ENCODE measurements at places on chromosomes 12 and 14.

GRCh38 chr12:49070971-49071370 lies 1.2 kb upstream of the RHEBL1 start:
- no peak for DNase-seq

- DNase-seq: peak; percentile 53
Observed at GRCh38 chr12:114403690-114404066, 2.3 kb downstream of the TBX5 start.

DNA sequence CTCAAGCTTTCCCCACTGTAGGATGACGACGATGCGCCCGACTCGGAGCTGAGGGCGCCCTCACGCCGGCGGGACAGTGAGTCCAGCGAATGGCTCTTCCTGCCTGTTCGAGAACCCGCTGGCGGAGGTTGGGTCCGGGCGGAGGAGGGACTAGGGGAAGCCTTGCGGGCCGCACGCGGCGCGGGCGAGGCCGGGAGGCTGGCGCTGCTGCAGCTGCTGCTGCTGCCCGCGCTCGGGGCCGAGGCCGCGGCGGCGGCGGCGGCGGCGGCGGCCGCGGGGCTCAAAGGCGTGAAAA lies 1.9 kb downstream of the CCDC177 start:
- DNase-seq: no peak

- DNase-seq: no peak
Observed at GRCh38 chr12:98543701-98544100, 28.3 kb downstream of the TMPO start.

DNA sequence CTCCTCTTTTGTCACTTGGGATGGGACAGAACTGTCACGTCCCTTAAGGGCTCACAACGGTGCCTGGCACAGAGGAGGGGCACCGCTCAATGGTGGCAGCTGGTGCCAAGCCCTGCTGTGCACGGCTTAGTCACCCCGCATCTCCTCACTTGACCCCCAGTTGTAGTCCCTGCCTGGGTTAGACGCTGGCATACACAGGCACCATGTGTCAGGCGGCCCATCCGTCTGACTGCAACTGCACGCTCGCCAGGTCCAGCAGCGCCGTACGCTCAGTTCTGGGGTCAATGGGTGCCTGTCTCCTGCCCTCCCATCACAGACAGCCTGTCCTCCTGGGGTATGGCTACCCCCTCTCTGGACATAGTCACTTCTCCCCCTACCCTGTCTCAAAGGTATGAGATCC lies 1.6 kb upstream of the PACS2 start:
- DNase-seq: no peak

DNA sequence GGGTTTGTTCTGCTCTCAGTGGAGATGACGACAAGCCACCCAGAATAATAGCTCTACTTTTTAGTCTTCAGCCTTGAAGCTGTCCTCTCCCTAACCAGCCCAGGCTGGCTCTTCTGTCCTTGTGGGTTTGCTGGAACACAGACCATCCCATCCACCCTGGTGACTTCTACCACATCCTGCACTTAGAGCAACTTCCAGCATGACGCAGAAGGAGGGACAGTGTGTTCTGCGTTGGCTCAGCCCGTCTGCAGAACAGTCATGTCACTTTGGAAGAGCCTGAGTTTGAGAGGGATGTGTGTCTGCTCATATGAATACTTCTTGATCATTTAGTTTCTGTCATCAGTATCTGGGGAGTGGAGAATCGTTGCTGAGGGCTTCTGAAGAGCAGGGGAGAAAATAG lies 198.0 kb downstream of the CACNA1C start:
- DNase-seq: no peak

DNA sequence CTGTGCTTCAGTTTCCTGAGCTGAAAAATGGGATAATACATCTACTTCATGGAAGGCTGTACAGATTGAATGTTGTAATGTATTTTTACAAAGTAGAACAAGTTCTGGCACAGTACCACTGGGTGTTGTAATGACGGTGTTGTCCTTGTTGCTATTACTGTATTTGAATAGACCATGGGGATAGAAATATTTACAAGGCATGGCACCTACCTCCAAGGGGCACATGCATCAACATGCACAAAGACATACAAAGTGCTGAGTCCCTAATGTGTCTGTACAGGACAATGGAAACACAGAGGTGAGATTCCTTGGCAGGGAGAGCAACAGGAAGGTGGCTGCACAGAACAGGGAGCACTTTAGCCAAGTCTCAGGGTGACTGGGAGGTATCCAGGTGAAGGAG lies 930.6 kb upstream of the TMEM132C start:
- DNase-seq: no peak

DNA sequence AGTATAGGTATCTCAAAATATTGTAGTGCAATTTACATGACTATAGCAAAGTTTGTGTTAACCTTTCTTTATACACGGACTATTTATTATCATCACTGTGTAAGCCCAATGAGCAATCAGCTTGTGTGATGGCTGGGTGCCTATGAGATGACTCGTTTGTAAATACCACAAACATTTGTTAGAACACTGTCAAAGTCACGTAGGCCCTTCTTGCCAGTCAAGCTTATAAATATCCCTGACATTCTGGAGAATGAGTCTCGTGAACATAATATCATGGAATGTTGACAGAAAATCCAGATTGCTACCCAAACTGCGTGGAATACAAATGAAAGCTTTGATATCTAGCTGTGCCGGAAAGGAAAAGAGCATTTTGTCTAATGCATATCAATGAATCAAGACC lies 648.3 kb upstream of the MDGA2 start:
- no peak for DNase-seq

DNA sequence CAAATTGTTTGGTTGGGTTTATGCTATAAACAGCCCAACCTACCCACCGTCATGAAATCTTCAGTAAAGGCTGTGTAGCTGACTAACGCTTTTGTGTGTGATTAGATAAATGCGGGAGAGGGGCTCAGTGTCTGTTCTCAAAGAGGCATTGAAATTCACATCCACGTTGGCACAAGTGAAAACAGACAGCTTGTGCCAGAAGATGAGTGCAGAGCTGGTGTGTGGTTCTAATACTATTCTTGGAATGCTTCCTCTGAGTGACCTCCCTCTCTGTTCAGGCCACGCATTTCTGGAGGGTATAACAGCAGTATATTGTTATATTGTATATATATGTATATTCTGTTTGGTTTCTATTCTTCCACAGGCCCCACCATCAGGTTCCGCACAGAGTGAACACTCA lies 263.8 kb downstream of the APAF1 start:
- DNase-seq: no peak

DNA sequence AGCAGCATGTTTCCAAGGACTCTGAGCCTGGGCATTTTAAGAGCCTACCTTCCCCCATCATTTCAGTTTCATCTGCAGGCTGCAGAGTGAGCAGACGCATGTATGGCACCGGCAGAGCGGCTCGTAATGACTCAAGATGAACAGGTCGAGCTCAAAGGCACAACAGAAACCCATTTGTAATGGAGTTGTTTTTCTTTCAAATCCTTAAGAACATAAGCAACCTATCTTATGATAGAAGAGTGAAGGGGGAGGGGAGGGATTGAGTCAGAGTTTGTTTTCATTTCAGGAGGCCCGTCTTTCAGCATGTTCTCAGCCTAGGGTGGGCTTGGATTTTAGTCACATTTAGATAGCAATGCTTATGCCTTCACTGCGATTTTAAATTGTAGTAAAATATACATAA lies 54.9 kb upstream of the CISTR start:
- no peak for DNase-seq

- DNase-seq: no peak
Observed at GRCh38 chr12:6199531-6200255, 507 bp upstream of the CD9 start.

GRCh38 chr12:96980991-96981414 lies 73.9 kb downstream of the NEDD1 start:
- no peak for DNase-seq

GRCh38 chr14:99327458-99328250 lies 55.7 kb upstream of the BCL11B start:
- no peak for DNase-seq

DNA sequence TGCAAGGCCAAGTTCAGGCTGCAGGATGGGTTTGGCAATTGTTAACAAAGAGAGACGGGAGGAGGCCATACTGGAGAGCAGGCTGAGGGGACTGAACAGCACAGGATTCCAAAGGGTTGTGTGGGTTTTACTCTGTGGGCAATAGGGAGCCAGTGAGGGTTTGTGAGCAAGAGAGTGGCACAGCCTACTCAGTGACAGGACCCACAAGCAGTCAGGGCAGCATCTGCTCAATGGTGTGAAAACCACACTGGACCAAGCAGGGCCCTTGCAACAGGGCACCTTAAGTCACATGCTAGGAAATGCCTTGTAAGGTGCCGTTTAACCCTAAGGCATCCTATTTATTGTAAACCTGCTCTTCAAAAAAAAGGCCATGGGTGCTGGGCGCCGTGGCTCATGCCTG lies 22.0 kb downstream of the SYNE3 start:
- no peak for DNase-seq

DNA sequence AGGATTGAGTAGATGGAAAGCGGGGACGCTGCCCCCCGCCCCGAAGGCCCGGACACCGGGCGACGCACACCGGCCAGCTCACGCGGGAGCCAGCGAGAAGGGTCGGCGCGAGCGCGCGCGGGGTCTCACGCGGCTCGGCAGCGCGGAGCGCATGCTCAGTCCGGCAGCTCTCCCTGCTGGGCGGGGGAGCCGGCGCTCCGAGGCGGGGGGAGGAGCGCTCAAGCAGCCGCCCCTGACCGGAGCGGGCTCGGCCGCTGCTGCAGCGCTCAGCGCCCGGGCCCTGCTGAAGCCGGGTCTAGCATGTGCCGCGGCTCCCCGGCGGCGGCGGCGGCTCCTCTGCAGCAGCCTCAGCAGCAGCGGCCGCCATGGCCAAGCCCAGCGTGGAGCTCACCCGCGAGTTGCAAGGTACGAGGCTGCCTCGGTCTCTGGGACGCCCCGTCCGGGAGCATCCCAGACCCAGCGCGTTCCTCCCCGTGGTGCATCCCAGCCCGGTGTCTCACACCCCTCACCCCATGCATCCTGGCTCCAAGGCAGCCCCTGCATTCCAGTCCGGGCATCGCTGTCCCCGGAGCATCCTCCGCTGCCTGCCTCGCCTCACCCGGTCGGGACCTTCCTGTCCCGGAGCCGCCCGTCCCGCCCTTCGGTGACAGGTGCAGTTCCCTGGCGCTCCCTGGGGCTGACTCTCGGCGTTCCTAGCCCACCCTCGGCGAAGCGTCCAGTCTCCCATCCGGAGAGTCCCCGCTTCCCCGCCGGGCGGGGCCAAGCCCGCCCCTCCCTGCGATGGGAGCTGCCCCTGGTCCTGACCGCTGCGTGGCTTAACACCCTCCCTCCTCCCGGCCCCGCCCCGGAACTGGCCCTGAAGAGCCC lies at the start of gene CARMIL3:
Gene CARMIL3, plus strand, starts transcription at position 221 of the 867 bp plus-strand sequence. Its CDS starts 145 bp downstream, at position 366.
- DNase-seq: peak; percentile 52

GRCh38 chr12:3083921-3084347 lies 6.8 kb downstream of the TSPAN9 start:
- no peak for DNase-seq

DNA sequence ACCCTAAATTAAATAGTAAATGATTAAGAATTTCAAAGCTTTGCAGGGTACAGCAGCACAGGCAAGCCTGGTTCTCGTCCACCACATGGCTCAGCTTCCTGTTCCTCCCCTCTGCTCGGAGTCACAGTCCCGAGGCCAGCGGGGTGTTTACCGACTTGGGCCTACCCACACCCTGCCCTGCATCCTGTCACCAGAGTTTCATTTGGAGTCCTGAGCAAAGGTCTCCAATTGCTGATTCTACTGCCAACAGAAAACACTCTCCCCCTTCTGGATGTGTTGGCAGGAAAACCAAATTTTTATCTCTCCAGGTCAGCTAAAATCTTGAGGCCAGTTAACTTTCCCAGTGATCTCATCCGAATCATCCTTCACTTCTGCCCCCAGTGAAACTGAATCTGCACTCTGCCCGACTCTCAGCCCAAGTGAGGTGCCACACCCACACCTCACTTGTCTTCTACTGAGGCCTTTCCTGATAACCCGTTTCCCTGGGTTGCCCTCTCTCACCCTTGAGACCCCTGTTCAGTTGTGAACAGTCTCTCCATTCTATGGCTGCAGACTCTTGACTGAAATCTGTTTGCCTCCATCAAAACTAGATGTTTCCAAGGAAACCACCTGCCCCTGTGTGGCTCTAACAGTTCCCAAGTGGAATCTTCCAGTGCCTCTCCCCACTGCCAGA lies 71.2 kb downstream of the VCPKMT start:
- DNase-seq: peak; percentile 74

- DNase-seq: no peak
Observed at GRCh38 chr12:93918262-93918661, 230.1 kb upstream of the PLXNC1 start.

- DNase-seq: no peak
Observed at GRCh38 chr14:93830753-93831461, 42.6 kb upstream of the PRIMA1 start.

DNA sequence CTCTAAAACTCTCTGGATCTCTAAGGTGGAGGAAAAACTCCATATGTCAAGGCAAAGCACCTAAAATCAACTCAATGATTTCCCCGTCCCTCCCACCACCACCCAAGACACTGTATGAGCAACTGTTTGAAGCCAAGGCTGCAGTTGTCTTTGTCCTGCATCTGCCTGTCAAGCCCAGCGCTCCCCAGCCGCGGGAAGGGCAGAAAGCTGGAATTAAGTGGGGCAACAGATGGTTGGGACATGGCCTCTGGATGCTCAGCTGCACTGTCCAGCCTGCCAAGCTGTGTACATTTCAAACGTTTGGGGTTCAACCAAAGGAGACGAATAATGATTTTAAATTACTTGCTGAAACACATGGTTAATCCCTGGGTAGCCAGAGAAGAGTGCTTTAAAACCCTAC lies 42.2 kb upstream of the PTGR2 start:
- DNase-seq: no peak

DNA sequence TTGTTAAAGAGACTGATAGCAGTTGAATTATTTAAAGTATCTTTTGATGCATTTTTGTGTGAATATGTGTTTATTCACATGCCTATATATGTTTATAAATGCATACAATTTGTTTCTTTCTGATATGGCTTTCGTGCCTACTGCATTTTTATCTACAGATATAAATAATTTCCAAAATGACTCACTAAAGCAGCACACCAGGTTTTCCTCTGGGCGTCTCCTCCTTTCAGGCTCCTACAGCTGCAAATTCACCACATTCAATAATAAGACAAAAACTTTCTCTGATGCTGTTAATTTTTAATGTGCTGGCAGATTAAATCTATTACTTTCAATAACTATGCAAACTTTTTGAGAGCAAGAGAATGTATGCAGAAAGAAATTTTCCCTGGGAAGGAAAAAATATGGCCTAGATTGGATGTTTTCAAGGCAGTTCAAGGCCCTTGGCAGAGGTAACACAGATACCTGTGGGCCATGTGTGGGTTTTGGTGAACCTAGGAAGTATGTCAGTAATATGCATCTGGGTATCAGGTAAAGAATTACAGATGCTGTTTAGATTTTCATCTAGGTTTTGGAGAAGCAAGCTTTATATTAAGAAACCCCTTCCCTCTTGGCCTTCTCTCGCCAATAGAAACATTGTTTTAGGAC lies 381.8 kb downstream of the EGLN3 start:
- no peak for DNase-seq
